ENCODE measurements at places on chromosomes 6 and 20. TPM values are rescaled to one million over a fixed set of nuclear protein-coding genes. Genes with fewer than 3 reads are reported as not detected.

DNA sequence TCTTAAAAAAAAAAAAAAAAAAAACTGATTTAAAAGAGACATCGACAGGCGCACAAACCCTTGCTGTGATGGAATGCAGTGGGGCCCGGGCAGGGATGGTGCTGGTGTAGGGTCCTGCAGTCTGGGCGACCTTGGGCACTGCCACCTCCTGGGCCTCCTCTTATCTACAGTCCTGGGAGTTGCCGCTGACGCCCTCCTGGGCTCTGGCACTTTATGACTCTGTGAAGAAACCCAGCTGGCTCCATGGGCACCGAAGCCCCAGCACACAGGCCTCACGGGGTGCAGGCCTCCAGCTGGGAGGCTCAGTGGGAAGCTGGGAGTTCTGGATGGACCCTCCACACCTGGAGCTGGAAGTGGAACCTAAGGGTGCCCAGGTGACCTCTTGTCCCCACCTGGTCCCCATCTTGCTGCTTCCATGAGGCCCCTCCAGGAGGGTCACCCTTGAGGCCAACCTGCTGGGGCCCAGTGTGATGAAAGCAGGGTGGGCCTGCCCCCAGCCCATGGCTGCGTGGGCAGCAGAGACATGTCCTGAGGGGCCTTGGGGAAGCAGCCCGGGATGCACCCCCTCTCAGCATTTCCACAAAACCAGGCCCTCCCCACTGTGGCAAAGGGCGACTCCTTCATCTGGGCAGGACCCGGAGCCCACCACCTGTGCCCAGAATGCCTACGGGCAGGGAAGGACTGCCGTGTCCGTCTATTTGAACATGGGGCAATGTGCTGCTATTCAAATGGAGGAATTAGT lies 104.9 kb downstream of the ASXL1 start:
- DNase-seq = no peak

DNA sequence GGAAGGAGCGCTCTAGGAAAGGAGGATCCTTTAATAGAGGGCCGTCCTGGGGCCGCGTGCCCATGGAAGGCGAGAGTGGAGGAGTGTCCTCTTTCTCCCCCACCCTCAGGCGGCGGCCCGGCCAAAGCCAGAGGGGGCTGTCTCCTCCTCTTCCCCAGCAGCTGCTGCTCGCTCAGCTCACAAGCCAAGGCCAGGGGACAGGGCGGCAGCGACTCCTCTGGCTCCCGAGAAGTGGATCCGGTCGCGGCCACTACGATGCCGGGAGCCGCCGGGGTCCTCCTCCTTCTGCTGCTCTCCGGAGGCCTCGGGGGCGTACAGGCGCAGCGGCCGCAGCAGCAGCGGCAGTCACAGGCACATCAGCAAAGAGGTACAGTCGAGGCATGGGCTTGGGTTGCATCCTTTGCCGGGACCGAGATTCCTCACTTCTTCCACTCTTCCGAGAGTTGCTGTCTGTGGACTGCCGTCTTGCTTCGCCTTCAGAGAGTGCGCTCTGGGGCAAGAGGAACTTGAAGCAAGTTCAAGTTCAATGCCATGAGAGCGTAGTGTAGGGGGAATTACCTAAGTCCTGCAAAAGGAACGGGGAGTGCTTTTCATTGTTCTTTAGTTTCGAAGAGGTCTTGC lies at the start of gene LAMA2:
TSS of gene LAMA2 (plus strand) at position 148 of the 621 bp plus-strand sequence. CDS start at position 256, 108 bp downstream.
- DNase-seq = peak; percentile 4

GRCh38 chr6:95084867-95085266 lies 492.5 kb upstream of the MANEA start:
- no peak for DNase-seq

- DNase-seq = no peak
Measured at GRCh38 chr6:84346372-84346771, 118.9 kb upstream of the CEP162 start.

DNA sequence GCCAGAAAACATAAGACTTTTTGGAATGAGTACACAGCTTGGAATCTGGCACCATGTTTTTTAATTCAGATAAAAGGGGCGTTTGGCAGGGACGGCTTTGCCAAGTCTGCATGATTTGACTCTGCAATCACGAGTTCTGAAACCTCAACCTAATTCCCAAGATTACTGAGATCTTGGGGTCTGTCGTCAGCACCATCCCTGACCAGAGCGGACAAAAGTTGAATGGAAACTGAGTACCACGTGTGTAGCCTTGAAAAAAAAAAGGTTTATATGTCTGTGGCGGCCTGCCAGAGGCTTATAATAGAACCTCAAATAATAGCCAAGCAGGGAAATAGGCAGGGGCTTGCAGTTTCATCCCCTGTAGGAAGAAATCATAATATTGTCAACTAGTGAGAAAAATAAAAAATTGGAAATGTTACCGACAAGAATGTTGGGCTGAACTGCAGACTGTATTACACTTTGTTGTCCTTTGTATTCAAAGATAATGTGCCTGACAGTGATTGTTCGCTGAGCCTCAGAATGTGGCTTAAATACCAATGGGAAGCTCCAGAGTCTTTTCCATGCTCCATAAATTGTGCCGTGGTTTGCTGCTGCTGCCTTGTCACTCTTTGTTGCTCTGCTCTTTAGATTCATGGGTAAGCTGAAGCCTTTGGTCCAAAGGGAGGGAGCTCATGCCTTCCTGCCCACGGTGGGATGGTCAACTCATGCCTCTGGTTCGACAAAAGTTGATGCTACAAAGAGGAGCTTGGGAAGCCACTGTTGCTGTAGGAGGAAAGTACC lies 118.8 kb upstream of the ARID1B start:
- no peak for DNase-seq

GRCh38 chr6:158639056-158639455 lies 5.5 kb downstream of the DYNLT1 start:
- no peak for DNase-seq

DNA sequence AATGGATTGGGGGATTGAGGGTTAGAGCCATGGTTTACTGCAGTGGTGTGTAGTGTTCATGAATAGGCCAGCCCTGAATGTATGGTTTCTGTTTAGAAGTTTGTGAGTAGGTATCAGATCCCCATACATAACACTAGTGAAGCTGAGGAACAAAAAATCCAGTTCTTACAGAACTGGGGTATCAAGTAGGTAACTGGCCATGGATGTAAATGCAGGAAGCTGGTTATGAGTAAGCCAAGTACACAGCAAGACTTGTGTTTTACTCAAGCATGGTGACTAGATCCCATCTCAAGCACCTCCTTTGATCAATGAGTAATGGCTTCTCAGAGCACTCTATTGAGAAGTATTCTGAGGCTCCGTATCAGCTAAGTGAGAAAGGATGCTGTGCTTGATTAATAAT lies 613.7 kb upstream of the FLRT3 start:
- DNase-seq = no peak

- DNase-seq = no peak
Measured at GRCh38 chr6:13661647-13662046, 46.5 kb downstream of the NOL7 start.

Gene HRH3
- 0.22 TPM for total RNA-seq

Gene WFDC5
- not detected for total RNA-seq

Gene KIF13A
- 21.1 TPM for total RNA-seq

Gene CYP21A2
- not detected for total RNA-seq

Gene ARMH2
- total RNA-seq = not detected
